Left lobe of liver (tissue), 2 donors: ENCODE measurements at places on chromosomes 11 and 22. TPM values are rescaled to one million over a fixed set of nuclear protein-coding genes. Genes with fewer than 3 reads are reported as not detected.

GRCh38 chr11:61784506-61784805 is 7.9 kb downstream of the TMEM258 start:
- no peak for DNase-seq

DNA sequence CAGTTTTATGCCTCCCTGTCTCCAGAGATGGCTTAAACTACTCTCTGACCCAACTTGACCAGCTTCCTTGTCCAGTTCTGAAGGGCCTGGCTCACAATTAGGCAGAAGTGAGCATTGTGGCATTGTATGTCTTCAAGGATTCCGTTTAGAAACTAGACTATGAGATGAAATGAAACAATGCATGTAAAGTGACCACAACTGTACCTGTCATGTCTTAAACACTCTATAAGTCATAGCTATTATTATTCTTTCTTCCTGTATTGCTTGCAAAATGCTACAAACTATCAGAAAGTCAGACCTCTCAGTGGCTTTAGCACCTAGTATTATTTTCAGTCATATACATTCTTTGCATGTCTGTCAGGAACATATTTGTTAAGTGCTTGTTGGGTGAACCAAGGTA is 127.9 kb upstream of the MTMR2 start:
- no peak for DNase-seq

DNA sequence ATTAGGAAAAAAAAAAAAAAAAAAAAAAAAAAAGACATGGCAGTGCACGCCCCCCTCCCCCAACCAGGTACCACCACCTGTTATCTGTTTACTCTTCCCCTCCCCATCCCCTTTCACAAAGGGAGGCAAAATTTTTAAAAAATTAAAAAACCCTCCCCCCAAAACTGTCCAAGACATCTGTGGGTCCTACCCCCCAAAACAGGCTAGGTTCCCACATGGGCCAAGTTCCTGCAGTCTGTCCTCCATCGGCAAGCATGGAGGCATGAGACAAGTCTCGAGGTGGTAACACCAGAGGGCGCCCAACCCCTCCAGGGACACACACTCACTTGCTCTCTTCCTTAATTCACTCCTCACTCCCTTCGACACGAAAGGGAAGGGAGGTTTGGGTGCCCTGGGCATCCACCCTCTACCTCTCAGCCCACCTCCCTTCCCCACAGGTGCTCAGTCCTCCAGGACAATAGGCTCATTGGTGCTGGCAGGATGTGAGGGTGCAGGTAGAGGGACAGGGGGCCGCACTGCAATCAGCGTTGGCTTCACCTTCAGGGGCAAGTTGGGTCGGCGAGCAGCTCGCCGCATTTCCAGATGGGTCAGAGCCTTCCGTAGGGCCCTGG is 2.2 kb upstream of the TUT1 start:
- peak; percentile 71 for DNase-seq

- DNase-seq, result no peak
Observed at GRCh38 chr22:50576806-50577696, 1.2 kb downstream of the CPT1B start.

The DNAJB7 gene
- total RNA-seq, result not detected

DNA sequence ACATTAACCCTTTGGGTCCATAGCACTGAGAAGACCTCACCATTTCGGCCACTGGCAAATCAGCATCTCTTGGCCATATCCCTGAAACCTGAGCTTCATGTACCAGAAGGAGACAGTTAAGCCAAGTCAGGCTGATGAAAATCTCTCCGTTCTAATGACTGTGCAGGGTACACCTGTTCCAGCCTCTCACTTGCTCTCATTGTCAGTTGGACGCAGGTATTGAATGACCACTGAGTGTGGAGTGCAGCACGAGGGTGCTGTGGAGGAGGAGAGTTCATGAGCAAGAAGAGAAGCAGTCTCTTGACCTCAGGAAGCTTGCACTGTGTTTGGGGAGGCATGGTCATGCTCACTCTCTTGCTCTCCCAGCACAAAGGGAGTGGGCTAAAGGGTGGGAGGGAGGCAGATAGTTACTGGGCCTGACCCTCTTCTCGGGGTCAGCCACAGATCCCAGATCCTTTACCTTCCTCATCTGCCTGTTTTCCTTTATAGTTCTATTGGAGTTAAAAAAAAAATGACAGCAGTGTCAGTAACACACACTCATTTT is 65.2 kb downstream of the ZBTB16 start:
- no peak for DNase-seq

The MMP1 gene
- not detected for total RNA-seq

DNA sequence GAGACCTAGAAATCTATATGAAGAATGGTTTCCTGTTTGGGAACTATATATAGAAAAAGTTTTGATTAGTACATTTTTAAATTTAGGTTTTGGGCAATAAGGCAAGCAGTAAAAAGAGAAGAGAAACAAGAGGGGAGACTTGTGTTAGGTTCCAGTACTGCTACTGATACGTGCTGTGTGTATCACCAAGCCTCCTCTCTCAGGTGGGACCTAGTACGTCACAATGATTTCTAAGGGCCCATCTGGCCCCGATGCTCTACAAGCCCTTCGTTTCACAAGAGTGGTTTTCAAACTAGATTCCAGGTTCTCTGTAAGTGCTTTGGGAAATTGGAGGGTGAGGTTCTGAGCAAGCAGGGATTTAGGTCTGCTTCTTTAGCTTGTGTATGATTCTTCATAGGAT is 39.2 kb downstream of the USP35 start:
- DNase-seq, result peak; percentile 28
